ENCODE measurements at places on chromosomes 7 and 10. TPM values are rescaled to one million over a fixed set of nuclear protein-coding genes. Genes with fewer than 3 reads are reported as not detected.

The OR9A2 gene
- not detected for total RNA-seq

The ACHE gene
- total RNA-seq: not detected

The KLLN gene
- 0.69 TPM for total RNA-seq

The NUPR2 gene
- not detected for total RNA-seq

The PDCD11 gene
- total RNA-seq: 16.3 TPM

The PLEKHS1 gene
- 1.0 TPM for total RNA-seq

The OGDHL gene
- total RNA-seq: 3.0 TPM

The RSPH10B2 gene
- total RNA-seq: 0.15 TPM

The GLI3 gene
- total RNA-seq: 4.4 TPM

The ITPRID1 gene
- not detected for total RNA-seq

The SDK1 gene
- total RNA-seq: 0.27 TPM

The ITGA8 gene
- total RNA-seq: 0.25 TPM

The AIMP2 gene
- total RNA-seq: 130 TPM

The TFEC gene
- 0.02 TPM for total RNA-seq

The GRB10 gene
- total RNA-seq: 0.10 TPM

The LIPM gene
- not detected for total RNA-seq

The TRPV5 gene
- not detected for total RNA-seq

The ZNF398 gene
- 20.9 TPM for total RNA-seq

The SLK gene
- 18.7 TPM for total RNA-seq

The PBLD gene
- 9.1 TPM for total RNA-seq

The CALML3 gene
- total RNA-seq: not detected

The ZPBP gene
- total RNA-seq: not detected

The PAPOLB gene
- not detected for total RNA-seq

The EPO gene
- not detected for total RNA-seq

The ATOH7 gene
- 0.07 TPM for total RNA-seq

The MRC1 gene
- not detected for total RNA-seq

The TTYH3 gene
- 38.9 TPM for total RNA-seq

The TMEM139 gene
- total RNA-seq: not detected

The SUN3 gene
- not detected for total RNA-seq

The HTR7 gene
- 20.5 TPM for total RNA-seq

The FAM204A gene
- 71.6 TPM for total RNA-seq

The CALCR gene
- total RNA-seq: not detected

The VENTX gene
- not detected for total RNA-seq

The NPSR1 gene
- not detected for total RNA-seq

The MAT1A gene
- total RNA-seq: not detected

The SORBS1 gene
- total RNA-seq: 0.57 TPM

The GCK gene
- not detected for total RNA-seq

The NPC1L1 gene
- not detected for total RNA-seq

The SLC26A3 gene
- not detected for total RNA-seq

The IFIT2 gene
- 58.0 TPM for total RNA-seq

The GIMAP4 gene
- total RNA-seq: not detected

The ZNF365 gene
- total RNA-seq: 3.2 TPM

The XRCC2 gene
- total RNA-seq: 9.4 TPM

The SBDS gene
- total RNA-seq: 86.8 TPM

The SFTPA1 gene
- total RNA-seq: not detected

The STAG3 gene
- total RNA-seq: 8.3 TPM

The SLC13A1 gene
- not detected for total RNA-seq

The SCART1 gene
- 0.20 TPM for total RNA-seq

The NEURL1 gene
- total RNA-seq: 19.9 TPM

The PGAM1 gene
- total RNA-seq: 1,198 TPM

The ADRB1 gene
- 0.52 TPM for total RNA-seq

The CCDC136 gene
- total RNA-seq: 0.74 TPM
